Renal cortical epithelial cell (primary cell): ENCODE measurements at places on chromosomes 6 and 20. TPM values are rescaled to one million over a fixed set of nuclear protein-coding genes. Genes with fewer than 3 reads are reported as not detected.

The ANKRD66 gene
- not detected in 2 replicates for total RNA-seq

The ZC3H12D gene
- total RNA-seq, result 0.15 TPM in 1 of 2 replicates, not detected in the other

The RIPK1 gene
- total RNA-seq, result 30.0 and 48.9 TPM in 2 replicates

The TINAG gene
- total RNA-seq, result 5.9 and 16.5 TPM in 2 replicates

The CSNK2A1 gene
- total RNA-seq, result 222 TPM in 2 replicates

The SLC35D3 gene
- not detected in 2 replicates for total RNA-seq

The HAO1 gene
- 0.05 TPM in 1 of 2 replicates, not detected in the other for total RNA-seq

The HMGN4 gene
- total RNA-seq, result 117 and 119 TPM in 2 replicates

The TMEM74B gene
- total RNA-seq, result 0.17 and 0.45 TPM in 2 replicates

The GGT7 gene
- total RNA-seq, result 4.3 and 16.9 TPM in 2 replicates

The GNAS-AS1 gene
- total RNA-seq, result under 0.01 and 0.65 TPM in 2 replicates
